ENCODE measurements at places on chromosomes 4 and X.
A peak's percentile ranks its signal among the peaks of the same experiment; 100 is the strongest.

DNA sequence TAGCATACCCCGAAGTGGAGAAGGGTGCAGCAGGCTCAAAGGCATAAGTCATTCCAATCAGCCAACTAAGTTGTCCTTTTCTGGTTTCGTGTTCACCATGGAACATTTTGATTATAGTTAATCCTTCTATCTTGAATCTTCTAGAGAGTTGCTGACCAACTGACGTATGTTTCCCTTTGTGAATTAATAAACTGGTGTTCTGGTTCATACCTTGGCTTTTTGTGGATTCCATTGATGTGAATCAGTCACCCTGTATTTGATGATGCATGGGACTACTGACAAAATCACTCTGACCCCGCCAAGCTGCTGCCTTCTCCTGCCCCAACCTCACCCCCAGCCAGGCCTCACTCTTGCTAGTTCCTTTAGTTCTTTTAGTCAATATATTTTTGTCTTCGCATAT, 32.7 kb downstream of the F9 start:
- no peak for DNase-seq

DNA sequence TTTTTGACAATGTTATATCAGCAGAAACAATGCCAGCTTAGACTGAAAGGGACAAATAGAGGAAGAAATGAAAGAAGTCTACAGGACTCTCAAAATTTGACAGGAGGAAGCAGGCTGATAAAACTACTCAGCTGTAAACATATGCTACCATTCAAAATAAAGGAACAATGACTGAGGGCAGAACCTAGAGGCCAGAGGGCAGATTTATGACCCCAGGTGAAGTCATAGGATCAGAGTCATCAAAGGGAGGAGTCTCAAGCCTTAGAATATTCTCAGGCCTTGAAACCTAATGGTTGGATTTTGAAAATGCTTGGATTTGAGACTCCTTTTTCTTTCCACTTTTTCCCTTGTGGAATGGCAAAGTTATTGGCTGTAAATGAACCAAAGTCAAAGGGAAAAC, 17.0 kb upstream of the SYTL5 start:
- no peak for DNase-seq

DNA sequence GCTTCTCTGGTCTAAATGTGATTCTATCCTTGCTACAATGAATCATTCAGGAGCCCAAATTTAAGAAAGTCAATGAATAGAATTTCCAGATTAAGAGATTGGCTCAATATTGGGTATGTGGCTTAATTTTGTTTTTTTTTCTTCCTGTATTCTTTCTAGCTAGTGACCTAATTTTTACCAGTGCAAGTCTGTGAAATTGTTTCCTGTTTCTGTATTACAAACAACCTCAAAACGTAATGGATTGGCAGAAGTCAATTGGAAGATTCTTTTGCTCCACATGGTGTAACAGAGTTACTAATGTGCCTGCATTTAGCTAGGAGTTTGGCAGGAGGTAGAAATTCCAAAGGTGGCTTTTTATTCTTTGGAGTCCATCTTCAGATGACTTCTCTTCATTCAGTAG, 17.6 kb downstream of the DYNLT3 start:
- DNase-seq: no peak

DNA sequence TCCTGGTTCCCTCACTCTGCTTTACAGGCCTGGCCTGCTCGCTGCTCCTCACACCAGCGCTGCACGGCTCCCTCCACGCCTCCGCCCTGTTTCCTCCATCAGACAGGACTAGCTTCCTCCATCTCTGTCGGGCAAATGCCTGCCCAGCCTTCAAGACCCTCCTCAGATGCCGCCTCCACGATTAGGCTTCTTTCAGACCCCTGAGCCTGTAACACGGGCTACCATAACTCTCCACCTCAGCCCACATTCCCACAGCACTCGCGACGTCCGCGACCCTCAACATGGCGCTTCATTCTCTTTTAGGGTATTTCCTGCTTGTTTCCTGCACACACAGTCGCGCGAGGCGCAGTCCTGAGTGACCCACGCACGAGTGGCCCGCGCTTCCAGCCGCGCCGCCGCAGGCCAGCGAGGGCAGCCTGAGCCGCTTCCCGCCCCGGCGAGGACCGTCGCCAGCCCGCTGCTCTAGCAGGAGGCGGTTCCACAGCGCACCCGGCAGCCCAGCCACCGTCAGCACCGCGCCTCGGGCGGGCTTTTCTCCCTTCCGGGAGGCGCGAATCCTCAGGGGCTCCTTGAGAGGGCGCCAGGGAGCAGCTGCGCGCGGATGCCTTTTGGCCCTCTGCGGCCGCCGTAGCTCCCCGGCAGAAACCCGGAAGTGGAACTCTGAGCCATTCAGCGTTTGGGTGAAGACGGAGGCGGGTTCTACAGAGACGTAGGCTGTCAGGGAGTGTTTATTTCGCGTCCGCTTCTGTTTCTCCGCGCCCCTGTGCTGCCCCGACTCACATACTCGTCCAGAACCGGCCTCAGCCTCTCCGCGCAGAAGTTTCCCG, at the start of gene FRG1:
Gene FRG1, plus strand, starts transcription at position 695 of the 827 bp plus-strand sequence. CDS start 138 bp downstream, outside the sequence.
- no peak for DNase-seq

- no peak for DNase-seq
These were observed 1934.9 kb downstream of the ARAP2 start for GRCh38 chr4:34309383-34309906.

DNA sequence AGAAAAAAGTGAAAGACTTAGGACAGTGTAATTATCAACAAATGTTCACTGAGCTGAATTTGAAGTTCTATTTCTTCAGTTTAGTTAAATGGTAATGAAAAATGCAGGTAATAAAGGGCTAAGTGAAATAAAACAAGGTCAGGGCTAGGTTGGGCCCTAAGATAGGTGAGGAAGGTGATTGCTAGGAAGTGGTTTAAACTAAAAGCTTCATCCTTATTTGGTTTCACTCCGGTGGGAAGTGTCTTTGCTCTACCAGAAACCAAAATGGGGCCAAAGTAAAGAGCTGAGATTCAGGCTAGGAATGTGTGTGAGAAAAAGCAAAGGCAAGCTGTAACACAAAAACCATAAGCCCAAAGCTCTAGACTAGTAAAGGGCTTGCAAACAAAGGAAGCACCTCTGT, 31.0 kb downstream of the TAB3 start:
- no peak for DNase-seq

DNA sequence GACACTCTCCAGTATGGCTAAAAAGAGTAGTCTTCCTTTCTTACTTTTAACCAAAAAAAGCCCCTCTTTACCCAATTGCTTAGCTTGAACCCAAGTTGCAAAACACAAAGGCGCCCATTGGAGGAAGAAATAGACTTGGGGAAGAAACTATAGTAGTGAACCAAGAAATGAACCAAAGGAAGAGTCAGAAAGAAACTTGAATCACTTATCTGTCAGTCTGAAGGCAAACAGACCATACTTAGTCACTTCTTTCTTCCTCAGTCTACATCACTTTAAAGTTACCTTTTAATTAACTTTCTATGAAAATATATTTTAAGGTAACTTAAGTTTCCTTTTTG, 161.4 kb upstream of the GIMD1 start:
- no peak for DNase-seq

- no peak for DNase-seq
These were observed 172.9 kb downstream of the AFAP1 start for GRCh38 chr4:7766661-7767345.

DNA sequence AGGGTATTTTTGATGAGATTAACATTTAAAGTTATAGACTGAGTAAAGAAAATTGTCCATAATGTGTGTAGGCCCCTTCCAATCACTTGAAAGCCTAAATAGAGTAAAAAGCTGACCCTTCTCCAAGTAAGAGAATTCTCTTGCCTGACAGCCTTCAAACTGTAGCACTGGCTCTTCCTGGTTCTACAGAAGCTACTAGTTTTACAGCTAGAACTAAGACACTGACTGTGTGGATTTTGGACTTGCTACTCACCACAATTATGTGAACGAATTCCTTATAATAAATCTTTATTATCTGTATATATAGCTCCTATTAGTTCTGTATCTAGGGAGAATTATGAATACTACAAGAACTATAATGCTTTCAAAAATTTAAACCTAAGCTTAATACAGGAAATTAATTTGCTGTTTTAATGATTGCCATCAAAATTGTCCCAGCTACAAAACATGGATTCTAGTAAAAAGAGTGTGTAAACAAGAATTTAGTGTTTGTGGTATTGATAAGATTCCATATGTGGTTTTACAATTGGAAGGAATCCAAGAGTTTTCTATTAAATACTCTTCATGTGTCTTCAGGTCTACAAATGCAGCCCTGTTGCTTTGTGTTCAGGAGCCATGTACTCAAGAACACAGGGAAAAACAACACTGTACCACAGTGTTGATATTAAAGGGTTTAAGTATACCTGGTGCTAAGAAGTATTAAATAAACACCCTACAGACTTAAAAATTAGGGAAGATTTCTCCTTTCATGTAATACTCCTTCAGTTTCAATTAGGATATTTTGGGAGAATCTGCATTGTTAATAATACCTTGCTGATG, 366.5 kb downstream of the CXXC4 start:
- DNase-seq: no peak

DNA sequence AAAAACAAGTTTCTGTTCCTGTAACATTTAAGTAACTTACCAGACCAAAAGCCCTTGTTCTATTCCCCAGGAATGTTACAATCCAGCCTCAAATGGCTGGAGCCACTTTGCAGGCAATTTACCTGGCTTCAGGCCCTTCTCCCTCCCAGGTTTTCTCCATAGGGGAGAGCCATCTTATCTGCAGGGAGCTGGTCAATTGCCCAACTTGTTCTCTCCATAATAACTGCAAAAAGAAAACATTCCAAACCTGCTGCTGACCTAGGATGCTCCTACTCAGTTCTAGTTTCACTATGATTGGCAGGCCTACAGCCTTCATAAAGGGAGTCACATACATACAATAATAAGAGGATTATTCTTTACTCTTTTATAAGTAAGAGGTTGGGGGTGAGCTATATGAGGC, 670.7 kb downstream of the PCDH7 start:
- DNase-seq: no peak

DNA sequence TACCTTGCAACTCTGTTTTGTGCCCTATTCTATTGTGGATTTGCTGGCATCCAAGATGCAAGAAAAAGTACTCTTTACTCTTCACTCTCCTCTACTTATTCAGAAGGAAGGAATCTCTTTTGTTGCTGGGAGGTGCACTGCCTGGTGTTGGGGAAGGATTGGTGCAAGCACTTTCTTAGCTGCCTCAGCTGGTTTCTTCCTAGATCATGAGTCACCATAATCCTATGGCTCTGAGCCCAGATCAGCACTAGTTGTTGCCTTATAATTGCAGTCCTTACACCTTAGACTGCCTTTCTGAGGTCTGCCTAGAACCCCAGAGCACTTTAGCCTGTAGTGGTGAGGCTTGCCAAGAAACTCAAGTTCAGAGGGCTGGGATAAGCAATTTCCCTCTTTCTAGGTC, 37.0 kb upstream of the CT83 start:
- no peak for DNase-seq

GRCh38 chrX:13938051-13938828, 91.5 kb downstream of the GEMIN8 start:
- DNase-seq: no peak

GRCh38 chrX:68147848-68148247, 285.4 kb downstream of the OPHN1 start:
- DNase-seq: no peak

GRCh38 chr4:15042529-15043167, 40.4 kb downstream of the CPEB2 start:
- no peak for DNase-seq

DNA sequence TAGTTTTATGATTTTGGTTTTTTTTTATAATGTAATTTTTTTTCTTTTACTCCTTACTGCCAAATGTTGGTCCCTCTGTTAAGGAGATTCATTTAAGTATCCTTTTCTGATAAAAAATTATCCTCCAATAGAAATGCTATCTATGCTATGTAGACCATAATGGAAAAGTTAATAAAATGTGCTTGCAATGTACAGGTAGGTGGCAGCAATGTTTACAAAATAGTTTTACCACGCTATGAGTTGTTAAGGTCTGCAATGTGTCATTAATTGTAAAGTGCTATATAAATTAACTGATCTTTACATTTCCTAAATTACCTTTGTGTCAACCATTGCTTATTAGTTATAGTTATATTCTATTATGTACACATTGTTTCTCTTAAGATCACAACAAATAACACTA, 3.8 kb upstream of the CENPC start:
- DNase-seq: peak; percentile 44

DNA sequence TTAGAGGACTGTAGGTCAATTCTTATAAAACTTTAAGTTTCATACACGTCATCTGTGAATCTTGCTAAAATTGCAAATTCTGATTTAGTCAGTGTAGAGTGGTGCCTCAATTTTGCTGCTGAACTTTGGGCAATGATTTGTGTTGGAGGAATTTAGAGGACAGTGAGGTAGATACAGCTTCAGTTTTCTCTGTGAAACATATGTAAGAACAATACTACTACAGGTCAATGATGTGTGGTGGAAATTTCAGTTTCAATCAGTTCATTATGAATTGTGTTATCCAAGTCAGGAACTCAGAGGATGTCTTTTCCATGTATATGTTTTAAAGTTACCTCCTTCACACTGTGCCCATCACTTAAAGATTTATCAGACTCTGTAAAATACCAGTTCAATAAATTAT, 1597.8 kb upstream of the PCDH10 start:
- DNase-seq: no peak

GRCh38 chrX:149759824-149760223, 14.0 kb upstream of the HSFX1 start:
- no peak for DNase-seq

GRCh38 chrX:55758033-55758432, 40.5 kb downstream of the RRAGB start:
- DNase-seq: no peak

DNA sequence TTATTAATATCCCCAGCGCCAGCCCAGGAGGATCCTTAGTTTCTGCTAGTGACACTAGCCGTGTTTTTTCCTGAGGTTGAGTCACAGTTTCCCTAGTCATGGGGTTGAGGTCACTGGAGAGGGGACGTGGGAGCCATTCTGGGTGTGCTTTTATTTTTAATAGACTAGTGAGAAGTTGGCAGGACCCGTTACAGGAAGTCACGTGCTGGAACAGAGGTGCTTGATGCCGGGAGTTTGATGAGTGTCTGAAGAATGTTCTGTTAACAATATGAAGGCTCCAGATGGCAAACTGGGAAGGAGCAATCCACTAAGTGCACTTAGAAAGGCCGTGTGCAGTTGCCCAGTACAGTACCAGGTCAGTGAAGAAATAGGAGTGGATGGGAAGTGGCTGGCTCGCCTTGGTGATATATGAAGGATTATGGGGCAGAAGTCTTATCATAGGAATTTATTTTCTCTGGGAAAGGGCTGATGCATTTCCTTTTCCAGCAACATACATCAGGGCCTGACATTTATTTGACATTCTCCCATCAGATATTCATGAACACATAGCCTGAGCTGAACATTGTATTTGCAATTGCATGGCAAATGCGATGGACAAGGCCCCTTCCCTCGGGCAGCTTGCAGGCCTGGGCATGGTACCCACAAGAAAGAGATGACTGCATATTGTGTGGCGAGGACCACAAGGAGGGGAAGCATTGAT, 291.8 kb downstream of the FBXW7 start:
- no peak for DNase-seq

DNA sequence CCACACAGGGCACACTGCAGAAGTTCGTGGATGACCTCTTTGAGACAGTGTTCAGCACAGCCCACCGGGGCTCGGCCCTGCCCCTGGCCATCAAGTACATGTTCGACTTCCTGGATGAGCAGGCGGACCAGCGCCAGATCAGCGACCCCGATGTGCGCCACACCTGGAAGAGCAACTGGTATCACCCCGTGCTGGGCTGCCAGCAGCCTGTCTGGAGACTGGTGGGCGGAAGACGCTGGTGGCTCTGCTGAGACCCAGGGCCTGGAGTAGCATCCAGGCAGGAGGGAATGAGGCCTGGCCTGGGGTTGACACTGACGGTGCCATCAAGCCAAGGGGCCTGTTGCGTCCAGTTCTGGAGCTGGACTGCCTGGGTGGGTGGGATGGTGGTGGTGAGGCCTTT, 8.6 kb downstream of the LAGE3 start:
- no peak for DNase-seq
